Astrocyte (in vitro differentiated cells and primary cell): ENCODE measurements at places on chromosomes 6 and 20. TPM values are rescaled to one million over a fixed set of nuclear protein-coding genes. Genes with fewer than 3 reads are reported as not detected.

DNA sequence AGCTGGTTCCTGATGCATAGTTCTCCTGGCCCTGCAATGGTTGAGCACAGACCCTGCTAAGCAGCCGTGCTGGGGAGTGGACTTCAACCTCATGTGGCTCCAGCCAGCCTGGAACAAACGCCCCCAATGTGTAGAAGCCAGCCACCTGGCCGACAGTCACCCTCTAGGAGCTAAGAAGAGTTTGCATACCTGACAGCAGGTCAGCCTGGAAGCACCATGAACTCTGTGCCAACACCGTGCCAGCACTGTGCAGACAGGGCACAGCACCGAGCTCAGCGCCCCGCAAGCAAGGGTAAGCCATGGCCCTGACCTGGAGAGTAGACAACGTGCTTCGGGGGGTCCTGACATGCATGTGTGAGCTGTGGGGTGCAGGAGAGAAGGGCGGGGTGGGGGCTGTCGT, 356.3 kb downstream of the ZFAND3 start:
- DNase-seq = no peak
- H3K27me3 ChIP-seq = no peaks in the 10 kb centered on the region
- no peak overlapping the region for H3K27ac ChIP-seq
- H3K4me3 ChIP-seq = no peak overlapping the region
- no peaks in the 10 kb centered on the region for H3K4me1 ChIP-seq

DNA sequence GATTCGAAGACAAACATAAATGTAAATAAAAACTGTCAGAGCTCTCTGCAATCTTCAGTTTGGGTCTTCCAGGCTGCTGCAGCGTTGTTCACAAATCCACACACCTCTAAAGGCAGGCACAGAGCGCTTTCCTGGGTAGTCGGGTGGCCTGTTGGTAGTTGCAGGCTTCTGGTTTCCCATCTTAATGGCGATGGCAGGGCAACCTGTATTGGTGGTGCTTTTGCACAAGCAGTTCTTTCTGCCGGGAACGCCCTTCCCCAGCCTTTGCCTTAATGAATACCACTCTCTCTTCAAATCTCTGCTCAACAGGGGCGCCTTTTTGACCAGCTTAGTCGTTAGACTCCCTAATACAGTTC, 723 bp upstream of the IFT52 start:
- peak overlapping the region; percentile 86 for H3K4me3 ChIP-seq
- peaks cover 4% of the 10 kb centered on the region for H3K36me3 ChIP-seq
- peaks cover 12% of the 10 kb centered on the region for H3K4me1 ChIP-seq
- peak overlapping the region; percentile 94 for H3K27ac ChIP-seq
- no peak for DNase-seq
- H3K27me3 ChIP-seq = no peaks in the 10 kb centered on the region

DNA sequence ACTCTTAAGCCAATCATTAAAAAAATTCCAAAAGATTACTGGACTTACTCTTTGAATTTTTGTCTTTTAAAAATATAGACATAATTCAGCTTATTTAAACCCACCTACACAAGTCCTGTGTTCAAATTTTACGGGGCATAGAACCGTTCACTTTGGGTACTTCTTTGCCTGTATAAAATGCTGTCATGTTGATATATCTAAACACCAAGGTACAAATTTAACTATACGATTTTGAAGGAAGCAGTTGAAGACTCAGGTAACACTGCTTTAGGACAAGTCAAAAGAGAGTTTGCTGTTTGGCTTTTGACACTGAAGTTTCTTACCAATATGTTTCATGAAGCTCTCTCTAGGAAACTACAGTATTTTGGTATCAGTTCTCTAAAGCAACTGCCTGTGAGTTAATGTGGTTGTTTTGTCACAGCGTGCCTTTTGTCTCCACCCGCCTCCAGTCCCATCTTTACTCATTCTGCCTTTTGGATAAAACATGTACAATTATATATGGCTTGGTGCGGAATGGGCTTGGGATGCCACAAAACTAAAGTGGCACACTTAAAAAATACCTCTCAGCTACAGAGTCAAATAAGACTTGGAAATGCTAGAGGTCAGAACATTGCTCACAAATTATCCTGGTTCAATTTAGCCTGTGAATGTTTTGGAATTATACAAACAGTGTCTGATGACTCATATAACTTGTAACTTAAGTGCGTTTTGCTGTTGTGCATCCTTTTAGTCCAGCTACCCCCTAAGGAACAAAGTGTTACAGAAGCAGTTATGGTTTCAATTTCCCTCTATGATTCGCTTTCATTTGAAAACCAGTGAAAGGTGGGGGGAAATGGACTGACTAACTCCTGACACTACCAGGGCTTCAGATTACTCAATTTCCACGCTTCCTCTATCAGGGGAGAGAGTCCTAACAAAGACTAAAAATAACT, 38.7 kb downstream of the RGS17 start:
- no peaks in the 10 kb centered on the region for H3K36me3 ChIP-seq
- DNase-seq = peak; percentile 84
- H3K4me3 ChIP-seq = peak overlapping the region; percentile 27

GRCh38 chr6:33323623-33323948, 6.0 kb upstream of the ZBTB22 start:
- H3K4me1 ChIP-seq = peaks cover 42% of the 10 kb centered on the region
- peaks cover 24% of the 10 kb centered on the region for H3K36me3 ChIP-seq
- peak overlapping the region; percentile 82 for H3K4me3 ChIP-seq

- DNase-seq = no peak
- no peaks in the 10 kb centered on the region for H3K36me3 ChIP-seq
- H3K4me3 ChIP-seq = no peak overlapping the region
These were observed 59.7 kb upstream of the PTPN1 start for GRCh38 chr20:50450493-50450826.

- H3K27me3 ChIP-seq = no peaks in the 10 kb centered on the region
- H3K36me3 ChIP-seq = no peaks in the 10 kb centered on the region
- no peaks in the 10 kb centered on the region for H3K4me1 ChIP-seq
These were observed 56.2 kb upstream of the RIPOR2 start for GRCh38 chr6:24991810-24992467.

- H3K4me3 ChIP-seq = no peak overlapping the region
- H3K36me3 ChIP-seq = no peaks in the 10 kb centered on the region
- H3K27me3 ChIP-seq = no peaks in the 10 kb centered on the region
- DNase-seq = no peak
- H3K27ac ChIP-seq = no peak overlapping the region
These were observed 733.3 kb upstream of the SLC35B3 start for GRCh38 chr6:9168669-9169068.

DNA sequence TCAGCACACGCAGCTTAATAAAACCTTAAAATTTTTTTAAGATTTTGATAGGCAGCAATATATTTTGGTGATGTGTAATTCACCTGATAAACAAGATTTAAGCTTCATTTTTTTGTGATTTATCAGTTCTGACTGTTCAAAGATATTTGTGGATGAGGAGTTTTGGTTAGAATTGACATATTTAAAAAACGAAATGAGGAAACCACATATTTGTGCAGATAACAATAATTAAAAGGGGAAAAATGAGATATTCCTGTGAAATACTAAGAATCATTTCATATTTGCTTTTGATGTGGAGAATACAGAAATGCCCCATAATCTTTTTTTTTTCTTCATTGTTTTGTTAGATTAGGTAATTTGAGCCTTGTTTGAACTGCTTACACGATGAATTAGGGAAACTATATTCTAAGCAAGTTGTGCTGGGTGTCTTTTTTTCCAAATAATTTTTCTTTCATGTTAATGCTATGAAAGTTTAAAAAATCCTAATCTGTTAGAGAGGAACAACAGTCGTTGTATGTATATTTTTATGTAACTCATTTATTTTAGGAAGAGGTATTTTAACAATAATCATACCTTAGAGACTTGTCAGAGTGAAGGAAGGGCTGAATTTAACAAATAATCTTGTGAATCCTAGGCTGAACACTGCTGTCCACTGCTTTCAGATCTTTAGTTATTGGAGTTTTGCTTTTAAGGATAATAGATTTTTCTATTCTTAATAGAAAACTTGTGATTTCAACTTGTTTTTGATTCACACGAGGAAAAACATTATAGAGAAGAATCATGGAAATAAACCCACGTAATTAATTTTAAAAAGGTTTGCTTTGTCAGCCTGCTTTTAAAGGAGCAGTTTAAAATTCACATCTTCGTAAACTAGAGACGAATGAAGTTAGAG, 4.0 kb downstream of the ARID1B start:
- H3K4me1 ChIP-seq = peaks cover 32% of the 10 kb centered on the region
- no peaks in the 10 kb centered on the region for H3K27me3 ChIP-seq
- peak overlapping the region; percentile 90 for H3K27ac ChIP-seq
- no peaks in the 10 kb centered on the region for H3K36me3 ChIP-seq
- no peak for DNase-seq

Gene BCAS1
- total RNA-seq = 0.31 TPM in 1 of 2 replicates, not detected in the other

Gene NCOA3
- total RNA-seq = 30.5 and 31.0 TPM in 2 replicates

Gene SLC13A3
- 0.50 and 0.66 TPM in 2 replicates for total RNA-seq

Gene CBLN4
- total RNA-seq = not detected in 2 replicates

Gene GGTLC1
- total RNA-seq = not detected in 2 replicates
